ENCODE measurements at places on chromosomes 5 and 9.

GRCh38 chr5:148739023-148739422 is 84.7 kb upstream of the HTR4 start:
- no peak for DNase-seq

GRCh38 chr5:170363671-170364070 is 25.5 kb downstream of the KCNMB1 start:
- DNase-seq: no peak

DNA sequence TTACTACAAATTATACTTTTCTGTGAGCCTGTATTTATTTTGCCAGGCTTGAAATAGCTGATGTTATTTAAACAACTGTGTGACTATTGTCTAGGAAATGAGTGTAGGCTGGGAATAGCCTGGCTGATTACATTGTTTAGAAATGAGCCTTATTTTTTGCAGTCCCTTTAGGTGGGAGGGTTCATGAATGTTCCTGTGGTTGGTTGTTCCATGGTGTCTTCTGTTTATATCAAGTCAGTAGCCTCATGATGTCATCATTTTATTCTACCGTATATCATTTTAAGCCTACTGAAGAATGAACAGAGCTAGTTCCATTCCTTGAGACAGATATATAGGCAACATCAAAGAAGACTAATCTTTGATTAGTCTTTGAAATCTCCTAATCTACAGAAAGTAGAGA is 53.1 kb downstream of the MAP1B start:
- no peak for DNase-seq

DNA sequence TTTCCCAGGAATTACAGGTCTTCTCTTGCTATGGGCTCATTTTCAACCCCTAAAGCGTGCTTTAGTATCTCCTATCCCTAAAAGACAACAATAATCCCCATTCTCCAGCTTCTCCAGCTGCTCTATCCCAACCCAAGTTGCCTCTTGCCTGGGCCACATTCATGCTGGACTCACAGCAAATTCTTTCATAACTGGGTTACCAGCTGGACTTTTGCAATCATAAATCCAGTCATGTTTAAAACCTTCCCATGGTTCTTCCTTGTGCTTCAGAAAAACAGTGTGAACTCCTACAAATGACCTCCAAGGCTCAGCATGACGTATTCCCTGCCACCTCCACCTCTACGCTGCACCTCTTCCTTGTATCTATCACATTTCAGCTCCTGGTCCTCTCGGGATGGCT is 346.9 kb downstream of the GADD45G start:
- no peak for DNase-seq

DNA sequence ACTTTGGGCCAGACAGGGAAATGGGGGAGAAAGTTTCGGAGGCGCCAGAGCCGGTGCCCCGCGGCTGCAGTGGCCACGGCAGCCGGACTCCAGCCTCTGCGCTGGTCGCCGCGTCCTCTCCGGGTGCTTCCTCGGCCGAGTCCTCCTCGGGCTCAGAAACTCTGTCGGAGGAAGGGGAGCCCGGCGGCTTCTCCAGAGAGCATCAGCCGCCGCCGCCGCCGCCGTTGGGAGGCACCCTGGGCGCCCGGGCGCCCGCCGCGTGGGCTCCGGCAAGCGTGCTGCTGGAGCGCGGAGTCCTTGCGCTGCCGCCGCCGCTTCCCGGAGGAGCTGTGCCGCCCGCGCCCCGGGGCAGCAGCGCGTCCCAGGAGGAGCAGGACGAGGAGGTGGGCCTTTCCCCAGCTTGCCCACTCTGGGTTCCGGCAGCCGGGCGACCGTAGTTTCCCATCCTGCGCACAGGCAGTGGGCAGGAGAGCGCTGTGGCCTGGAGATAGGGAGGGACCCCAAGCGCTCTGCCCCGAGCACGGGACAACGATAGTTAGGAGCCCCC is 516 bp downstream of the MAST4 start:
- no peak for DNase-seq

DNA sequence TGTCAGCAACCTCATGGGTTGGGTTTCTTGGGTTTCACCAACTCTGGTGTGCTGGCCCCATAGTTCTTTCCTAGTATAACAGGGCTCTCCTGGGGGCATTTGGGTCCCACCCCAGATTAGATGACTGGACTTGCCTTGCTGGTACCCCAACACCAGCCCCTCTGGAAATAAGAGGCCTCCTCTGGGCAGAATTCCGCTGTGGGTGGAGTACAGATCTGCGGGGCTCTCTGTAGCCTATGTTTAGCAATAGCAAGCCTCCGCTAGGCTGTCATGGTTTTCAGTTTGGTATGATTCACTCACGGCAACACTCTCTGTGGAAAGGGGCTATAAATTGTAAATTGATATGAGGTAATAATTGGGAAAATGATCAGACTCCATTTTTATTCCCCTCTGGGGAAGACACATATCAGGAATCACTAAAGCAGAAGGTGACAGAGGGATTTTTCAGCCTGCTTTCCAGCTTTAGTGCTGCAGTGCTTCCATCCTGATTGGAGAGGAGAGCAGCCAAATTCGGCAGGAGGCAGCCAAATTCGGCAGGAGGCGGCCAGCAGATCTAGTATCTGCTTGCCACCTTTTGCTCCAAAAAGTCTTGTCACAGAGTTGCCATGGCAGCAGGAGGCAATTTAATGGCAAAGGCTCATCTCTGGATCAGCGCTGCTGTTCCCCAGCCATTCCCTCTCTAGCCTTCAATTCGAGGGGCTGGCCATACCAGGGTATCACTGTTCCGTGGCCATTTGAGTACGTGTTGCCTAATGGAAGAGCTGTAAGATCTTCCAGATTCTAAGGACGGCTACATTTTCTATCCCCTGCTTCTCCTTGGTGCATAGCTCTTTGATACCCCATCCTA is 84.6 kb downstream of the SLC44A1 start:
- no peak for DNase-seq

DNA sequence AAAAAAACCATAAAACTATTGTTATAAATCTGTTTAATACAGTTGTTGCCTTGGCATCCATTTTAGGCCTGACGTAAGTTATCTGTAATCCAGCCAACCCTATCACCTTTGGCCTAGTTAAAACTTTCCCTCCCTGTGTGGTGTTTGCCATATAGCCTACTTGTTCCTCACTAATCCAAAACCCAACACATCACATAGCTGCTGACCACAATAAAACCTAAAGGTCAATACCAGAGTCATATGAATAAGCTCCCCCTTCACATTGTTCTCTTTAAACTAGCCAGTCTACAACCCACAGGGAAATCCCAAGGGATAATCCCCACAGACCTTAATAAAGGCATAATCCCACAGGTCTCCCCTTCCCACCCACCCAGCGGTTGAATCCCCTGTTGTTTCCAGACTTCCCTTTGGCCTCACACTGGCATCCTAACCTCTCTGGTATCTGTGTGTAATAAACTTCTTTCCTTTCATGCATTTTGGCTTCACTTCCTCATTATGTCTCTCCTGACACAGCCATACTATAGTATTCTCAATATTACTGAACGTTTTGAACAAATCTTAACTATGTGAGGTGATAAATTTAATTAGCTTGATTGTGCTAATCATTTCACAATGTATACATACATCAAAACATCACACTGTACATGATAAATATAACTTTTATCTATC is 50.8 kb downstream of the DTWD2 start:
- no peak for DNase-seq

DNA sequence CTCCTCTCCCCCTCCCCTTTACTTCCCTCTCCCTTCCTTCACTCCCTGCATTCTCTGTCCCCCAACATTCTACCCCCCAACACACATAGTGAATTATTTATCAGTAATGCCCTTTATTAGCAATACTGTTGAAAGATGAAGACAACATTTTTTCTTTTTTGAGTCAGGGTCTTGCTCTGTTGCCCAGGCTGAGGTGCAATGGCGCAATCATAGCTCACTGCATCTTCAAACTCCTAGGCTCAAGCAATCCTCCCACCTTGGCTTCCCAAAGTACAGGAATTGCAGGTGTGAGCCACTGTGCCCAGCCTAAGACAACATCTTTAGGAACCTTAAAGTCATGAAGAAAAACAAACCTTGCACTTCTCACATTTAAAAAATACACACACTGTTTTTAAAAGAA is 130.6 kb downstream of the ZNF462 start:
- DNase-seq: no peak
